ENCODE measurements at places on chromosomes 5 and 9.
A peak's percentile ranks its signal among the peaks of the same experiment; 100 is the strongest.

- ATAC-seq: no peak
Observed at GRCh38 chr5:41345295-41345694, 132.0 kb upstream of the C6 start.

DNA sequence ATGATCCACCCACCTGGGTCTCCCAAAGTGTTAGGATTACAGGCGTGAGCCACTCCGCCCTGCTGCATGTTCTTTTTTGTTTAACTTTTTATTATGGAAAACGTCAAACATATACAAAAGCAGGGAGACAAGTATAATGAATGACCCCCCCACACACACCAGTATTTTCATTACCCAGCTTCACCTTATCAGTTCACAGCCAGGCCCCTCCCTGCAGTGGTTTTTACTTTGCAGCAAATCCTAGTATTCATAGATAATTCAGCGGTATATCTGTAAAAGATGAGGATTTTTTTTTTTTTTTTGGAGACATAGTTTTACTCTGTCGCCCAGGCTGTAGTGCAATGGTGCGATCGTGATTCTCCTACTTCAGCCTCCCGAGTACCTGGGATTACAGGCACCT, 2.3 kb downstream of the POMT1 start:
- ATAC-seq: no peak

- no peak for ATAC-seq
Observed at GRCh38 chr5:132759114-132760048, 12.2 kb downstream of the CCNI2 start.

GRCh38 chr5:66198837-66199236, 54.7 kb downstream of the SREK1 start:
- ATAC-seq: no peak

- peak; percentile 69 for ATAC-seq
Observed at GRCh38 chr5:66992547-66992946, 204.1 kb downstream of the CD180 start.

GRCh38 chr9:133794016-133794760, 56.0 kb upstream of the SARDH start:
- no peak for ATAC-seq

DNA sequence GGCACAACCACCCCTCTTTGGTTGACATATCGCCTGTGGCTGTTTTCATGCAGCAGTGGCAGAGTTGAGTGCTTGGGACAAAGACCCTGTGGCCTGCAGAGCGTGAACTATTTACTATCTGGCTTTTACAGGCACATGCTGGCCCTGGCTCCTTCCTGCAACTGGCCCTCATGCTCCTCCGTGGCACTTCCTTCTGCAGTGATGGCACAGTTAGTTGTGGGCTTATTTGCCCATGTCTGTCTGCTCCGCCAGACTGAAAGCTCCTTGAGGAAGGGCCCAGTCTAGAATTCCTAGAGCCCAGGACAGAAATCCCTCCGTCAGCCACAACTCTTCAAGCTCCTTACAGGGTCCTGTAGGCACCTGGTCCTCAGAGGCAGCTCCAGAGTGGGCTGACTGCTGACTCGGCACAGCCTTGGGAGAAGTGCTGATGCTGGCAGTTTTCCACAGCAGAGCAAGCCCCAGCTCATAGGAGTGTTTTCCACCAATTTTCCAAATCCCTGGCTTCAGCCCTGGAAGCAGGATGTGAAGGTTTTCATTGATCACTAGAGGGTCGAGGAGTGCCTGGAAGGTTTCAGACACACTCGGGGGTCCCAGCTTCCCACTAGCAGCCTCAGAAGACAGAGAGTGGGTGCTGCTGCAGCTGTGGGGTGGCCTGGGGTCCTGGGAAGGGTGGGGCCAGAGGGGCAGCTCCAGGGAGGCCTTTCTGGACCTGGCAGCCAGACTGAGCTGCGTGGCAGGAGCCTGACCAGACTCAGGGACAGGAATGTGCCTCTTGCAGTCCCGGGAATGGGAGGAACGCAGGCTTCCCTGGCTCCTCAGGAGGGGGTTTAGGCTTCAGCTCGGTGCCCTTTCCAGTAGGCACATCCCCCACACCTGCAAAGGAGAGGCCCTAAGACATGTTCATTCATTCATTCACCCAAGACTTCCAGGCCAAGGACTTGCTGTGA, 56.5 kb upstream of the ANGPTL2 start:
- no peak for ATAC-seq

GRCh38 chr5:151058301-151058700, 22.5 kb downstream of the TNIP1 start:
- no peak for ATAC-seq

DNA sequence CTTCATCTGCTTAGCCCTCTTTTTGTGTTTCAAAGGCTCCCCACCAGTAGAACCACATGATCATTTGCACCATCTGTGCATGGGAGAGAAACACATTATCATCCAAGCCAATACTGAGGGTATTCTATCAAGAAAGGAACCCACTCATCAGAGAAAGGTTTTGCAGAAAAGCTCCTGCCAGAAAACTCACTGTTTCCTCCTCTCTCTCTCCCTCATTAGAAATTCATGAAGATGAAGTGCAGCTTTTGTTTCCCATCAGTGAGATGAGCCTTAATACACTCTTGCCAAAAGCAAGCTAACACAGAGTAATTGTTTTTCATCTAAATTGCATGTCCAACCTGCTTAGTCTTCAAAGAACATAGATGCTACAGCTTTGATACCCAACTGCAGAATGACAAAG, 142.4 kb upstream of the GRAMD2B start:
- ATAC-seq: no peak
